ENCODE measurements at places on chromosomes 6 and 20.

DNA sequence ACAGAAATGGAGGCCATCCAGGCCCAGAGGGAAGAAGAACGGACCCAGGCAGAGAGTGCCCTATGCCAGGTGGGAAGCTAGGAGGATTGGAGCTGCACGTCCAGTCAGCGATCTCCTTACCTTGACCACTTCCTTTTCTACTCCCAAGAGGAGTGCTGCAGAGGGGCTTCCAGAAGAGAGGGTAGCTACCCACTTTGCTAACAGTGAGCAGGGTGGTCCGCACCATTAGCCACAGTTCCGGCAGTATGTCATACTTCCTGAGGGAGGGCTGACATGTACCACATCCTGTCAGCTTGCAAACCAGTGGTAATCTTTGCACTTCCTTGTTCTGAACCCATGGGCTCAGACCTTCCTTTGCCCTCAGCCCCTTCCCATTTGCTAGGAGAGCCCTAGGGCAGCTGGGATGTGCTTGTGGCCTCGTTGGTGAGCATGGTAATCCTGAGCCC, 35.4 kb downstream of the CEP250 start:
- H3K27me3 ChIP-seq: no peaks in the 10 kb centered on the region
- peak overlapping the region; percentile 35 for H3K27ac ChIP-seq
- DNase-seq: no peak
- peaks cover 27% of the 10 kb centered on the region for H3K36me3 ChIP-seq
- H3K4me3 ChIP-seq: no peak overlapping the region

DNA sequence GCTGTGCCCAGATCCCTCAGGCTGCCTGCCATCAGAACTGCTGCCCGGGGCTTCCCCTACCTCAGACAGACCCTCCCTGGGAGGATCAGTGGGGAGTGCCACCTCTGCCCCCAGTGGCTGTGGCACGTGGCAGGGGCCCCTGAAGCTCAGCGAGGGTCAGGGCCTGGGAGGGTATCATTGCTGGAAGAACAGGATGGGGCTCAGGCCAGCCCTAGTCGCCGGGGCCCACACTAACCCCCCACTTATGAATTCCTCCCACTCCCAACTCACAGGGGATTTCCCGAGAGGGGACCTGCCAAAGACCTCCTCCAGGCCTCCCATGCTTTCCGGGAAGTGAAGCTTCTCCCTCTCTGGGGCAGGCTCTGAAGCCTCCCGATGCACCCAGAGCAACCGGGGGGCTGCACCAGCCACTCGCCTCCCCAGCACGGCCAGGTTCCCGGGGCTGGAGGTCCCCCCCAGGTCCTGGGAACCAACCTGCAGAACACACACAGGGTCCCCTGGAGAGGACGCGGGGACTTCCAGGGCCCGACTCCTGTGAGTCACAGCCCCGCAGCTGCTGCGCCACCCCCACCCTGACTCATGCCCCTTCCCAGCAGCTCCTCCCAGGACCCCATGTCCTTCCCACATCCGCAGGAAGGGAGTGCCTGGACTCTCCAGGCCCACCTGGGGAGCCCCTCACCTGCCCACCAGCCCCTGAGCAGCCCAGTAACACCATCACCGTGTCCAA, 2.5 kb downstream of the TNFRSF6B start:
- peak overlapping the region; percentile 91 for H3K27ac ChIP-seq
- no peak overlapping the region for H3K4me3 ChIP-seq
- H3K36me3 ChIP-seq: no peaks in the 10 kb centered on the region
- DNase-seq: peak; percentile 90

DNA sequence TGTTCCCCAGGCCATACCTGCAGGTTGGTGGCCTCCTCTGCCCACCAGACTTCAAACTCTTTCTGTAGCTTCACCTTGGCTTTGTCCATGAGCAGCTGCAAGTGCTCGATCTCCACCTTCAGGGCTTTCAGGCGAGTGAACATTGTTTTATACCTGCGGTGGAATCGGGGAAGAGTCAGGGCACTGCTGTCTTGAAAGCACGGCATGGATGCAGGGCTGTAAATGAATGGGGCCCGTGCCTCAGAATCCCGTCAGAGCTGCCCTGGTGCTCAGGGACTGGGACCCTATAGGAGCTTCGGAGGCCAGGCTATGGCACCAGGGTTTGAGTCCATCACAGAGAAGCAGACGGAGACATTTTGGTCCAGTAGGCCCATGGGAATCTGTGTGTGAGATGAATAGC, 37.9 kb upstream of the KCNK16 start:
- H3K27me3 ChIP-seq: no peaks in the 10 kb centered on the region
- no peak overlapping the region for H3K27ac ChIP-seq
- DNase-seq: no peak
- H3K4me3 ChIP-seq: no peak overlapping the region
- H3K36me3 ChIP-seq: no peaks in the 10 kb centered on the region
- H3K4me1 ChIP-seq: no peaks in the 10 kb centered on the region

GRCh38 chr6:149651056-149651455, 2.5 kb upstream of the KATNA1 start:
- no peaks in the 10 kb centered on the region for H3K36me3 ChIP-seq
- no peak overlapping the region for H3K4me3 ChIP-seq
- no peak overlapping the region for H3K27ac ChIP-seq
- H3K27me3 ChIP-seq: no peaks in the 10 kb centered on the region
- peaks cover 3% of the 10 kb centered on the region for H3K4me1 ChIP-seq
